ENCODE measurements at places on chromosomes 1 and 21. TPM values are rescaled to one million over a fixed set of nuclear protein-coding genes. Genes with fewer than 3 reads are reported as not detected.

LIPI gene
- total RNA-seq: not detected

CR1L gene
- total RNA-seq: not detected

TDRD5 gene
- total RNA-seq: not detected

FNDC10 gene
- 7.9 TPM for total RNA-seq

NHLH1 gene
- total RNA-seq: 0.10 TPM

OPTC gene
- not detected for total RNA-seq

LCE1C gene
- total RNA-seq: not detected

DNA sequence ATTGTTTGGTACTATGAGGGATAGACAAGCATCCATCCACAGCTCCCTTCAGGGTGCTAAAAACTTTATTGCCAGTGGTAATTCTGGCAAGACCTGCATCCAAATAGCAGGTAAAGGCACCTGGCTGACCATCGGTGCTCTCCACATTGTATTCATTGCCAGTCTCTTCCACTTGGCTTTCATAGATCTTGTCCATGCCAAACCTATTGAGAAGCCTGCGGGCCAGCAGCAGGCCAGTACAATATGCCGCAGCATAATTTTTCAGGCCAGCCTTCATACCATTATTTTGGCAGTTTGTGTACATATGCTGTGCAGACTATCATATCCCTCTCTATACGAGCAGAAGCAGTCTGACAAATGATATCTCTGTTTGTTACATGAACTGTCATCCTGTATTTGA is 70.2 kb downstream of the SWT1 start:
- H3K36me3 ChIP-seq: peaks cover 8% of the 10 kb centered on the region
- H3K27me3 ChIP-seq: no peaks in the 10 kb centered on the region
- DNase-seq: no peak
- H3K4me3 ChIP-seq: no peak overlapping the region

- no peak overlapping the region for H3K4me3 ChIP-seq
- H3K27me3 ChIP-seq: no peaks in the 10 kb centered on the region
- H3K36me3 ChIP-seq: peaks cover 11% of the 10 kb centered on the region
- DNase-seq: no peak
These were observed 3.3 kb downstream of the NCF2 start for GRCh38 chr1:183586926-183587325.

DNA sequence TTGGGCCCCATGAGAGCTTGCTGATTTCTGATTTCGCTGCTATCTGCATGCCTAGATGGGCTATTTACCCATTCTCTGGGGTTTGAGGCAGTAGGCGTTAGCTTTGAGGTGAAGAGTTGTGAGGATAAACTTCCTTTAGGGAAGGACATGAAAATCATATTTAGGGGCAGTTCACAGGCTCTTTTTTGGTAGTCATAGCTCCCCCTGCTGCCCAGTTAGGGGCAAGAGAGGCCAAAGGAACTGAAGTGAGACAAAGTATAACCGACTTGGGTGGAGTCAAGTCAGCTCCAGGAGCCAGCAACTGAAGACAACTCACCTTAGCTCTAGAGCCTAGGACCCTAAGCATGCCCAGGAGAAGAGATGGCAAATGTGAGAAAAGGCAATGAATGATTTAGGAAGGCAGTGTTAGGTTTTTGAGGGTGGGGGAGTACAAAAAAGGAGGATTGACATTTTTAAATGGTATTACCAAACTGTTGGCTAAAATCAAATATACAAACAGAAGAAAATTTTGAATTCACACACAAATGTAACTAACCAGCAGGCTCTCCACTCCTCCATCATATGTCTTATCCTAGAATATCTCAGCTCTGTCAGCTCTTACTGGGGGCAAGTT is 625.2 kb downstream of the LMO4 start:
- no peaks in the 10 kb centered on the region for H3K4me1 ChIP-seq
- no peak overlapping the region for H3K4me3 ChIP-seq
- no peak overlapping the region for H3K27ac ChIP-seq

- H3K27ac ChIP-seq: peak overlapping the region; percentile 99
- H3K36me3 ChIP-seq: peaks cover 41% of the 10 kb centered on the region
- H3K27me3 ChIP-seq: no peaks in the 10 kb centered on the region
- peak; percentile 10 for DNase-seq
- peak overlapping the region; percentile 67 for H3K4me3 ChIP-seq
These were observed 7.2 kb downstream of the AGMAT start for GRCh38 chr1:15577691-15578090.

- no peaks in the 10 kb centered on the region for H3K27me3 ChIP-seq
- no peaks in the 10 kb centered on the region for H3K36me3 ChIP-seq
- no peak overlapping the region for H3K27ac ChIP-seq
- H3K4me1 ChIP-seq: no peaks in the 10 kb centered on the region
These were observed 121.7 kb upstream of the COL6A1 start for GRCh38 chr21:45859762-45860357.

DNA sequence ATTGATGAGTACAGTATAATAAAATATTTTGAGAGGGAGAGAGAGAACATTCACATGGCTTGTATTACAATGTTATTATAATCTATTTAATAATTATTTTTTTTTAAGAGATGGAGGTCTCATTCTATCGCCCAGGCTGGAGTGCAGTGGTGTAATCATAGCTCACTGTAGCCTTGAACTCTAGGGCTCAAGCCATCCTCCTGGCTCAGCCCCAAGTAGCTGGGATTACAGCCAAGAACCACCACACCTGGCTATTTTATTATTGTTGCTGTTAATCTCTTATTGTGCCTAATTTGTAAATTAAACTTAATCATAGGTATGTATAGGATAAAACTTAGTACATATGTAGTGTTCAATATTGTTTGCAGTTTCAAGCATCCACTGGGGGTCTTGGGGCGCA is 57.8 kb downstream of the HS2ST1 start:
- H3K27ac ChIP-seq: no peak overlapping the region
- H3K36me3 ChIP-seq: no peaks in the 10 kb centered on the region
- H3K27me3 ChIP-seq: no peaks in the 10 kb centered on the region
- H3K4me3 ChIP-seq: no peak overlapping the region
- no peak for DNase-seq

GRCh38 chr1:74280642-74281396 is 45.6 kb downstream of the TNNI3K start:
- no peak for DNase-seq
- no peak overlapping the region for H3K4me3 ChIP-seq
- H3K27ac ChIP-seq: no peak overlapping the region

GRCh38 chr1:27970401-27970800 is 10.6 kb downstream of the XKR8 start:
- no peaks in the 10 kb centered on the region for H3K27me3 ChIP-seq
- H3K36me3 ChIP-seq: peaks cover 12% of the 10 kb centered on the region
- no peak overlapping the region for H3K27ac ChIP-seq
- no peak for DNase-seq
- peaks cover 14% of the 10 kb centered on the region for H3K4me1 ChIP-seq
- H3K4me3 ChIP-seq: no peak overlapping the region

GRCh38 chr1:58497499-58497898 is 49.0 kb downstream of the OMA1 start:
- H3K27me3 ChIP-seq: no peaks in the 10 kb centered on the region
- no peak overlapping the region for H3K27ac ChIP-seq
- H3K4me1 ChIP-seq: peaks cover 2% of the 10 kb centered on the region
- H3K4me3 ChIP-seq: no peak overlapping the region
- no peak for DNase-seq

DNA sequence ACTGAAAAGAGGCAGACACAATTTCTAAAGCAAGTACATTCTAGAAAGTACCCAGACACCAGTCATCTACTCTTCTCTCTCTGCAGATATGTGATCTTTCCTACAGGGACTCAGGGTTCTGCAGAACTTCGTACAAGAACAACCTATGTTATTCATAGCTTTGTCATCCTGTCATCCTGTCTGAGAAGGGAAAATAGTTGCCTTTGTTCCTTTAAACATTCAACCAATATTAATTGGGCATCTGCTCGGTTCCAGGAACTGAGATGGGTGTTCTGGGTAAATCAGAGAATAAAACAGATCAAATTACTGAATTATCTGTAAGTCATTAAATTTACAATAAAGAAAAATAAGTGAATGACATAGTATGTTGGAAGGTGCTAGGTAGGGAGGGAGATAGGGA is 504.9 kb downstream of the MATN1 start:
- no peaks in the 10 kb centered on the region for H3K36me3 ChIP-seq
- no peak overlapping the region for H3K4me3 ChIP-seq
- H3K27me3 ChIP-seq: peaks cover 13% of the 10 kb centered on the region
- H3K27ac ChIP-seq: no peak overlapping the region
- no peak for DNase-seq
- H3K4me1 ChIP-seq: no peaks in the 10 kb centered on the region

DNA sequence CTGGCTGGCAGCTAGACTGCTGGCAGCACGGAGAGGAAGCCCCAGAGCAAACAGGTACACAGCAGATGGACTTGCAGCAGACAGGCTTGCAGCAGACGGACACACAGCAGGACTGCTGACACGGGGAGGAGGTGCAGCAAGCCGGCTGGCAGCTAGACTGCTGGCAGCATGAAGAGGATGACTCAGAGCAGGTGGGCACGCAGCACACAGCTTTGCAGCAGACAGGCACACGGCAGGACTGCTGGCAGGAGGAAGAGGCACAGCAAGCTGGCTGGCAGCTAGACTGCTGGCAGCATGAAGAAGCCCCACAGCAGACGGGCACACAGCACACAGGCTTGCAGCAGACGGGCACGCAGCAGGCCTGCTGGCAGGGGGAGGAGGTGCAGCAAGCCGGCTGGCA is 498 bp downstream of the KRTAP10-2 start:
- peaks cover 15% of the 10 kb centered on the region for H3K4me1 ChIP-seq
- H3K36me3 ChIP-seq: peaks cover 17% of the 10 kb centered on the region
- no peak overlapping the region for H3K4me3 ChIP-seq
- H3K27me3 ChIP-seq: no peaks in the 10 kb centered on the region
- H3K27ac ChIP-seq: no peak overlapping the region

DNA sequence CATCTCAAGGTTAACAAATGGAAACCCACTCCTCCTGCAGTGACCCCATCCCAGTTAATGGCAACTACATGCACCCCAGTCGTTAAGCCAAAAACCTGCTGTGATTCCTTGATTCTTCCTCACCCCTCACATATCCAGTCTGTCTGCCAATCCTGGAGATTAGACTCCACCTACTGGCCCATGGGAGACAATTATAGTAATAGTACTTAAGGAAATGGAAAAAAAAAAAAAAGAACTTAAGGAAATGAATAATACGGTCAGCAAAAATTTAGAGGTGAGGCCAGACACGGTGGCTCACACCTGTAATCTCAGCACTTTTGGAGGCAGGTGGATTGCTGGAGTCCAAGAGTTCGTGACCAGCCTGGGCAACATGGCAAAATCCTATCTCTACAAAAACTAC is 7.0 kb downstream of the NOL9 start:
- H3K4me3 ChIP-seq: no peak overlapping the region
- H3K27ac ChIP-seq: peak overlapping the region; percentile 90
- H3K27me3 ChIP-seq: no peaks in the 10 kb centered on the region
- DNase-seq: no peak

- no peak overlapping the region for H3K4me3 ChIP-seq
- no peak overlapping the region for H3K27ac ChIP-seq
- H3K36me3 ChIP-seq: no peaks in the 10 kb centered on the region
- no peak for DNase-seq
- peaks cover 16% of the 10 kb centered on the region for H3K27me3 ChIP-seq
These were observed 17.3 kb downstream of the ENAH start for GRCh38 chr1:225635649-225636048.

GRCh38 chr1:153261281-153262069 is 2.0 kb downstream of the LORICRIN start:
- no peak overlapping the region for H3K27ac ChIP-seq
- DNase-seq: no peak
- H3K4me1 ChIP-seq: peaks cover 23% of the 10 kb centered on the region
- H3K27me3 ChIP-seq: peaks cover 70% of the 10 kb centered on the region
- H3K36me3 ChIP-seq: no peaks in the 10 kb centered on the region

- no peak overlapping the region for H3K4me3 ChIP-seq
- no peaks in the 10 kb centered on the region for H3K36me3 ChIP-seq
- H3K27me3 ChIP-seq: no peaks in the 10 kb centered on the region
- H3K27ac ChIP-seq: no peak overlapping the region
These were observed 334.3 kb upstream of the LRRC7 start for GRCh38 chr1:69233463-69233862.

GRCh38 chr1:236064674-236065508 is at the start of gene NID1:
TSS of gene NID1 (minus strand) at chr1:236065090. CDS start at chr1:236065079, 11 bp downstream.
- peak within 1 kb of the TSS; percentile 38 for H3K4me3 ChIP-seq
- peak; percentile 11 for DNase-seq
- H3K27me3 ChIP-seq: peaks cover 54% of the 10 kb centered on the region
- H3K36me3 ChIP-seq: no peaks in the 10 kb centered on the region
- no peak within 1 kb of the TSS for H3K27ac ChIP-seq

GRCh38 chr1:155209312-155209721 is 822 bp downstream of the MTX1 start:
- H3K36me3 ChIP-seq: peaks cover 8% of the 10 kb centered on the region
- H3K27ac ChIP-seq: peak overlapping the region; percentile 91
- H3K27me3 ChIP-seq: no peaks in the 10 kb centered on the region
- H3K4me1 ChIP-seq: peaks cover 31% of the 10 kb centered on the region
- H3K4me3 ChIP-seq: peak overlapping the region; percentile 82
- DNase-seq: no peak

DNA sequence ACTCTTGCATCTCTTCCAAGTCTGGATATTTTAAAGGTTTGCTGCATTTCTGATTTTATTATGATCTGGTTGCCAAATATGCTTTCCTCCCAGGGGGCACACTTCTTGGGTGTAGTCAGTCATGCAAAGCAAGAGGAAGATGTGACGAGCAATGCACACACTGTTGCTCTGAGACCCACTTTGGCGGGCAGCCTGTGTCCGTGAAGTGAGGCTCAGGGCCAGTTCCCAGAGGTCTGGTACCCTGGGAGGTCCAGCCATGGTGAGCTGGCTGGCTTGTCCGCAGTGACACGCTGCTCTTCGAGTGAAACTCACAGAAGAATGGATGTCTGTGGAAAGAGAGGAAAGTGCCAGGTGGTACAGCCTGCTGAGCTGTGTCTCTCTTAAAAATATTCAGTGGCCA is 52.8 kb upstream of the EDN2 start:
- no peak overlapping the region for H3K27ac ChIP-seq
- no peaks in the 10 kb centered on the region for H3K27me3 ChIP-seq
- H3K4me3 ChIP-seq: no peak overlapping the region
- H3K36me3 ChIP-seq: peaks cover under 1% of the 10 kb centered on the region

DNA sequence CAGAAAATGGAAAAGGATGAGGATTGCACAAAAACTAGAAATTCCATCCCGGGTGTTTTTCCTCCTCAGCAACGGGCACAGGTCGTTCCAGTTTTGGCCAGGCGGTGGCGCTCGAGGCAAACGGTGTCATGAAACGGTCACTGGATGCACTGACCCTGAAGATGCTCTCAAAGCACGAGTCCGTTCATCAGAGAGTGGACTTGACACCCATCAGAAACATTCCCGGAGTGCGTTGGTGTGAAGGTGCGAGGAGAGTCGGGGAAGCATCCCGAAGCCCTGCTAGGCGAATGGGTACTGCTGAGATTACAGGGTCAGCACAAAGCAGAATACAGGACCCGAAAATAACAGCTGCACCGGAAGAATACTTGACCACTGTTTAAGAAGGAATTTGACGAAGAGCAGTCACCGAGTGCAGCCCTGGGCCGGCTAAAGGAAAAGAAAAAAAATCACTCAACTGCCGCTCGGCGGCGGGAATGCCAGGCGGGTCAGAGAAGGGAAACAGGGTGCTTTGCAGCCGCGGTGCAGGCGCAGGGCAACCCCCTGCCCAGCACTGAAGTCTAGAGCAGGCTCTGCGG is 71.7 kb upstream of the ETS2 start:
- H3K4me3 ChIP-seq: peak overlapping the region; percentile 77
- no peak overlapping the region for H3K27ac ChIP-seq
- peaks cover 15% of the 10 kb centered on the region for H3K4me1 ChIP-seq
- peak; percentile 73 for DNase-seq
- H3K36me3 ChIP-seq: no peaks in the 10 kb centered on the region
- peaks cover 28% of the 10 kb centered on the region for H3K27me3 ChIP-seq

Data from activated CD4-positive, alpha-beta T cell treated with anti-CD3 and anti-CD28 coated beads, Interleukin-2, amount 10 ng/mL, durations not matched to agents 7 days and 5 days (primary cell).